ENCODE measurements at places on chromosomes 11 and 22.

- no peak for DNase-seq
These were observed 2.6 kb upstream of the RAB3IL1 start for GRCh38 chr11:61919705-61920631.

DNA sequence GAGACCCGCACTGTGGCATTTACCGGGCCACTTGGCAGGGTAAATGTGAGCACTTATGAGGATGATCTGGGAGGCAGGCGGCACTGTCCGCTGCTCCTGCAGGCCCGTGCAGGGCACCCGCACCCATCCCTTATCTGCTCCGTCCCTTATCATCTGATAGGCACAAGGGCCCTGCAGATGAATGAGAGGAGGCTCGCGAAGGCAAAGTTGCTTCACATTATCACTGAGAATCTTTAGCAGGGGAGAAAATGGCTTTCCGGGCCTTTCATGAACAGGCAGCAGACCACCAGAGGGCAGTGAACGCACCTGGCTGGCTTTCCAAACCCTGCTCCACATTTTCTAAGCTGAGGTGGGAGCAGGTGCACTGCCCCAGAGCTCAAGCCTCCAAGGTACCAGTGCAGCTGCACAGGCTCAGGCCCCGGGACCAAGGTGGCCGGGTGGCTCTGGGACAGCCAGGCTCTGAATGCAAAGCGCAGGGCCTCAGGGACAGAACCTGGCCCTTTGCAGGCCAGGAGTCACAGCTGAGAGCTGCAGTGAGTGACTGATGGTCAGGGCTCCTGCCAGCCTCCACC is 165.6 kb downstream of the SHANK2 start:
- peak; percentile 50 for DNase-seq

- DNase-seq = no peak
These were observed 516 bp downstream of the NEU3 start for GRCh38 chr11:74989260-74989638.

- DNase-seq = no peak
These were observed 123.1 kb upstream of the C11orf87 start for GRCh38 chr11:109298865-109299264.

DNA sequence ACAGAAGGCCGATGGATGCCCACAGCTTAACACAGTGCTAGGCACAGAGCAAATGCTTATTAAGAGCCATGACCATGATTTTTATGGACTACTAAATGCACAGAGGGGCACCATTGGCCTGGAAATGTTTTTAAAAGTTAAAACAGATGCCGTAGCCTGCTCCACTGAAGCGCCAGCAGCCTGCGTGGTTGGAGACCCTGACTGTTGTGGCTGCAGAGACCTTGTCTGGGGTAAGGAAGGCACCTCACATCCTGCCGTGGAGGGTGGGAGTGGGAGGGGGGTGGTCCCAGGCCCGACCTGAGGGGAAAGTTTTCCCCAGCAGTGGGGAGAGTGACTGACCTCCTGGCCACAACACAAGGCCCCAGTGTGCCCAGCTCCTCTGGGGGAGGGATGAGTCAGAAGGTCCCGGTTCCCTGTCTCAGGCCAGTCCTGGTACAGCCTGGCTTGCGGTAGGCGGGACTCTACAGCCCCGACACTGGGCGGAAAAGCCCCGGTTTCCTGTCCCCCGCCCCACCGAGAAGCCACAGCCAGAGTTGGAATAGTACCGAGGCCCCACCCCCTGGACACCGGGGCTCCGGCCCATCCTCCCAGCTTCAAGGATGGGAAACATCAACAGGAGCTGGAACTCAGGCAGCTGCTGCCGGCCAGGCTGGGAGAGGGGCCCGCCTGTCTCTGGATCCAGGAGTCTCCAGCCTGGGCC is 7.0 kb downstream of the CHST1 start:
- DNase-seq = peak; percentile 39

DNA sequence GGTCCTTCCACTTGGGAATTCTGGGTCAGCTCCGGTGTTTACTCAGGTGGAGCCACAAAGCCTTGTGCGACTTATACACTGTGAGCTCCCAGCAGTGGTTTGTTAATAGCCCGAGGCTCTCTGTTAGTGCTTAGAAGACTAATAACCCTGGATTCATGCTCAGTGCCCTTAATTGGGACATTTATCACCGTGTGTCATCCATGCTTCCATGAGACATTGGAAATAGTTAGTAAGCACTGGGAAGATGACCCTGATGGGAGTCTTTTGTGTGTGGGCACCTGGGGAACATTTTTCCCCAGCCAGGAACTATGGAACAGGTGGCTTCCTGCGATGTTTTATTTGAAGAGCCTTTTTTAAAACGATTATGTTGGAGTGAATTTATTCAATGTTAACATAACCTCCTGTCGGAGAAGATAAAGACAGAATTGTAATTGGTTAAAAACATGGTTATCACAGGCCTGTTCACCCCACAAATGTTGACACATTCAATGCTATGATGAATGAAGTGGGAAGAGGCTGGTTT is 188.9 kb downstream of the MYO18B start:
- DNase-seq = no peak

DNA sequence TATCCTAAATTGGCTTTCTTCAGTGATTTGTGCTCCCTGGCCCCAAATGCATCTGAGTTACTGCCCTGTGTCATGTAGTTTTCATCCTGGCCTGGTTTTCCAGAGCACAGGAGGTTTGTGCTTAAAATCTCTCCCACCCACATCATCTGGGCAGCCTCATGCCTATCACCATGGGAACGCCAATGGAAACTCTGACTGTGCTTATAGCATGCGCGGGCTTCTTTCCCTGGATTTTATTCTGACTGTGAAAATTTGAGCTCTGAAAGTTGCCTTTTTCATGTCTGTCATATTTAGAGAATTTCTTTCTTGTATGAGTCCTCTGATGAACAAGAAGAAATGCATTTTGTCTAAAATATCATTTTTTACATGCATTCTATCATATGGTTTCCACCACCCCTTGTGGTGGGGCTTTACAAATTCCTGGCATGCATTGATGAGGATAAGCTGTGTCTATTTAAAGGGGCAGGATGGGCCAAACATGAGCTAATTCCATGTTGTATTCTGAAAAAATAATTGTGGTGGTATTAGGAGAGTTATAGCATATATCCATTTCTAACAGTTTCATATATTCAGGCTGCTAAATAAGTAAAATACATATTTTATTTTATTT is 55.1 kb downstream of the IRAG1 start:
- DNase-seq = no peak

GRCh38 chr11:12090761-12091258 is 19.6 kb upstream of the MICAL2 start:
- DNase-seq = no peak

GRCh38 chr11:86249307-86250098 is 5.0 kb downstream of the EED start:
- no peak for DNase-seq

- DNase-seq = no peak
These were observed 224.8 kb upstream of the RAG2 start for GRCh38 chr11:36822829-36823228.

GRCh38 chr11:130947481-130947880 is 31.2 kb upstream of the SNX19 start:
- DNase-seq = no peak

- no peak for DNase-seq
These were observed 2.6 kb downstream of the CASP4 start for GRCh38 chr11:104965735-104966134.

DNA sequence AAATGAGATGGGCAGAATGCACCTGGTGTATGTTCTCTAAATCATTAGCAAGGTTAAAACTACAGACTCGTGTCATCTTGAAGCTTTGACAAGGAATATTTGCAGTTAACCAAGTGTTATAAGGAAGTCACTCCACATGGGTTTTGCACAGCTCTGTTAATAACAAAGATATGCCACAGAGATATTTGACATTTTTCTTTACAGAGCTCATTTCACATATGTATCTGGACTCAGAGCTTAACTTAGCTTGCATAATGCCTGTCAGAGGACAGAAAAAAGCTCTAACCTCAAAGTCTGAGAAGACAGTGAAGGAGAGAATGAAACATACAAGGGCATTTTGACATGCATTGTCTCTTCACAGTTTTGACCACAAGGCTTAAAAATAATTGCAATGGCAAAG is 105.5 kb downstream of the C11orf87 start:
- no peak for DNase-seq

DNA sequence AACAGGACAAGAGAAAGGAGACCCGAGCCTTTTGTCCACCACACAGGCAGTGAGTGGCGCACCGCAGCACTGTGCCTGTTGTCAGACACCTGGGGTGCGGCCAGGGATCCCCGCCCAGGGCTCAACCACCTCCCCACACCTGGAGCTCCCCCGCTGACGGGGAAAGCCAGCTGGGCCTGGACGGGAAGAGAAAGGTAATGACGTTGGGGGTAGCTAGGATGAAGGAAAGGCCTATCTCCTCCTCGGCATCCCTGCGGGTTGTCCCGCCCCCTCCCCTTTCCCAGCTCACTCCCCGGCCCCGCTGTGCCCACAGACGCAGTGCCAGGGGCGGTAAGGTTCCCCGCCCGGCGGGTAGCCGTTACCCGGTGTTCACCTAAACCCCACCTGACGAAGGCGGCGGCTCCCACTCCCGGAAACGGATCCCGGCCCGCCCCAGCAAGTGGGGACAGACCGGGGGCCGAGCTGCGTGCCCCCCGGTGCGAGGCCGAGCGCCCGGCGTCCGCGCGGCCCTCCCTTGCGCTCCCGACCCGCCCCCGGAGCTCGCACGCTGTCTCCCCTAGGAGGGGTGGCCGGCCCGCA is 495 bp downstream of the HYOU1 start:
- DNase-seq = no peak

GRCh38 chr22:21942407-21943343 is 10.0 kb downstream of the PPM1F start:
- DNase-seq = peak; percentile 91

GRCh38 chr22:27241430-27242321 is 559.9 kb downstream of the MN1 start:
- peak; percentile 86 for DNase-seq

- DNase-seq = peak; percentile 41
These were observed 101.2 kb downstream of the NAT10 start for GRCh38 chr11:34206407-34207300.

DNA sequence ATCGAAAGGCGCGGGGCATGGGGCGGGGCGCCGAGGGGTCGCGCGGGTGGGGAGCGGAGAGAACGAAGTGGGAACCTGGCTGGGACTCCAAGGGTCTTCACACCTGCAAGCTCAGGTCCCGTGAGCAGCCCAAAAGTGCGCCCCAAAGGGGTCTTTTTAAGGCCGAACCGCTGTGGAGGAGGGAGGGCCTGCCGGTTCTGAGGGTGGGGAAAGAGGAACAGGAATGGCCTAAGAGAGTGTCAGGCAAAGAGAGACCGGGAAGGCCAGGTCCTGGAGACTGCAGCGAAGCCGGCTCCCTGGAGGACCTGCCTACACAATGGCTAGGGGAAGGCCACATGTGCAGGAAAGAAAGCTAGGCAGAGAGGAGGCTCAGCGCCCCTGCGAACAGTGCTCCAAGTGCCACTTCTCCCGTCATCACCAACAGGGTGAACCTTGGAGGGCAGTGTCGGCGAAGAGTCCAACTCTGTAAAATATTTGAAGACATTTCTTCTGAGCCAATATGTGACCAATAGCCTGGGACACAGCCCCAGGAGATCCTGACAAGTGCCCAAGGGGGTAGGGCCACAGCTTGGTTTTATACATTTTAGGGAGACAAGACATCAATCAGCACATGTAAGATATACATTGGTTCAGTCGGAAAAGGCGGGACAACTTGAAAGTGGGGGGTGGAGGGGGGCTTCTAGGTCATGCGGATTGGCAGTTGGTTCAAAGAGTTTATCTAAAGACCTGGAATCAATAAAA is 710 bp upstream of the DGCR2 start:
- peak; percentile 12 for DNase-seq
